ENCODE measurements at places on chromosomes 1 and 21.
A peak's percentile ranks its signal among the peaks of the same experiment; 100 is the strongest.

- DNase-seq = no peak
Measured at GRCh38 chr1:101017448-101017847, 8.1 kb downstream of the DPH5 start.

DNA sequence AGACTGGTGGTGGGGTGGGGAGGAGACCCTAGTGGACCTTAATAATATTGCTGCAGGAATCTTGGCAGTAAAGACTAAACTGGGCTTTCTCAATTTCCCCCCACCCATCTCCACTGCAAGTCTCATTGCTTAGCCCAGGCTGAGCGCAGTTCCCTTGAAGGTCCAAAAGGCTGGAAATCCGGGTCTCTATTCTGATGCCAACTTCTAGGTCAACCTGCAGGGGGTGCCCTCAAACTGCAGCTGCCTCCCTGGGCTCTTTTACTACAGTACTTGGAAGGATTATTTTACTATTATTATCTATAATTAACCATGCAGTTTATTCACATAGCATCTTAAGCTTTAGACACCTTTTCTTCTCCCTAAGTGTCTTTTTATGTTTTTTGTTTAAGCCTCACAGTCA is 85.4 kb upstream of the WARS2 start:
- DNase-seq = no peak

DNA sequence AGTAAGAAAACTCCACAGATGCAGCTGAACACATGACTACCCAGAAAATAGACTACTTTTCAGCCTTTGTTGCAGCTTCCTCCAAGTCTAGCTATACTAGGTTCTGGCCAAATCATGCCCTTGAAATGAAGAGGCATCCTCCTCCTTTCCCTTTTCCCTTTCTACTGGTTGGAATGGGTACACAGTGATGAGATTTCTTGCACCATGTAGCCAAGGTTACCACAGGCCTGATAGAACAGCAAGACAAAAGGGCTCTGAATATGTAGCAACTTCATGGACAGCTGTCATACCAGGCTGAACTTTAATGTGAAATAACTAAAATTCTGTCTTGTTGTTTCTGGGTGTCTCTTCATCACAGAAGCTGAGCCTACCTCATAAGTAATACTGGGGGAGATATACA is 146.5 kb downstream of the PDE4B start:
- DNase-seq = no peak

- no peak for DNase-seq
Measured at GRCh38 chr1:193104502-193104906, 710 bp downstream of the GLRX2 start.

DNA sequence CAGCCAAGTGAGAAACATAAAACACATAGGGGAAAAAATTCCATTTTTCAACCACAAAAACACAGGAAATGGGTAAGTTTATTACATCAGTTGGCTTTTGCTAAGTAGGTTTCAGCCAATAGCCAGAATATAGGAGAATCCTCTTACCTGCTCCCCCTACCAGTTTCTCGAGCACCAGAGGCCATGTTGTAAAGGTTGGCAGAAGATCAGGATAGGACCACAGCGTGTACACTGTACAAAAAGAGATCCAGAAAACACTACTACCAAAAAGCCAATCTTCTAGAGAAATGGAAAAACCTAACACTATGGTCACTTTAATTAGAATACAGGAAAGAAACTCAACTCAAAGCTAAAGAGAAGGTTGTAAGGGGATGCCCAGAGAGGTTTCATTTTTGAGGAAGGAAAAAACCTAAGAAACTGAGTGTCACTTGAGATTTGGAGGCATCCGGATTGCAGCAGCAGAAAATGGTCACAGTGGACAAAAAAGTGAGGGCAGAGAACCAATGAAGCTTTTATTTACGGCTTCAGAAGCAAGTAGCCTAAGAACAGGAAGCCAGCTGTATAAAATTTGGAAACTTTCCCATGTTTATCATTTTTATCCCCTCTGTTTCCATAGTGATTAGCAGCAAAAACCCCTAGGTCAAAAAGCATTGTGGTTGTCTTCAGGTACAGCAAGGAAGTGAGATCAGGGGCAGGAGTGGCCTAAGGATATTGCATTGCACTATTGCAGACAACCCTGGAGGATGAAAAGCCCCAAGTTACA is 2.9 kb downstream of the EIF2D start:
- DNase-seq = no peak

- no peak for DNase-seq
Measured at GRCh38 chr1:48820491-48820890, 43.8 kb upstream of the BEND5 start.

GRCh38 chr1:214332946-214333798 is 52.2 kb downstream of the SMYD2 start:
- DNase-seq = peak; percentile 2

DNA sequence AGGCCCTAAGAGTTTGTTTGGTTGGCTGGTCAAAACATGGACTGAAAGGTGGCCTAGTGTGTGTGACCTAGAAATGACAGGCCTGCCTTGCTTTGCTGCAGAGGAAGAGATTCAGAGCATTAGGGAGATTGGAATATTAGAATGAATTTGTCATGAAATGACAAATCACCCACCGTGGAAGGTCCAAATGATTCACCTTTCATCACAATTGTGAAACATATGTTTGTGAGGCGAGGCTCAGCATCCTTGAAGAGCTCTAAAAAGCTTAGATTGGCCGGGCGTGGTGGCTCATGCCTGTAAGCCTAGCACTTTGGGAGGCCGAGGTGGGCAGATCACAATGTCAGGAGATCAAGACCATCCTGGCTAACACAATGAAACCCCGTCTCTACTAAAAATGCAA is 5.5 kb downstream of the LCE1B start:
- no peak for DNase-seq

DNA sequence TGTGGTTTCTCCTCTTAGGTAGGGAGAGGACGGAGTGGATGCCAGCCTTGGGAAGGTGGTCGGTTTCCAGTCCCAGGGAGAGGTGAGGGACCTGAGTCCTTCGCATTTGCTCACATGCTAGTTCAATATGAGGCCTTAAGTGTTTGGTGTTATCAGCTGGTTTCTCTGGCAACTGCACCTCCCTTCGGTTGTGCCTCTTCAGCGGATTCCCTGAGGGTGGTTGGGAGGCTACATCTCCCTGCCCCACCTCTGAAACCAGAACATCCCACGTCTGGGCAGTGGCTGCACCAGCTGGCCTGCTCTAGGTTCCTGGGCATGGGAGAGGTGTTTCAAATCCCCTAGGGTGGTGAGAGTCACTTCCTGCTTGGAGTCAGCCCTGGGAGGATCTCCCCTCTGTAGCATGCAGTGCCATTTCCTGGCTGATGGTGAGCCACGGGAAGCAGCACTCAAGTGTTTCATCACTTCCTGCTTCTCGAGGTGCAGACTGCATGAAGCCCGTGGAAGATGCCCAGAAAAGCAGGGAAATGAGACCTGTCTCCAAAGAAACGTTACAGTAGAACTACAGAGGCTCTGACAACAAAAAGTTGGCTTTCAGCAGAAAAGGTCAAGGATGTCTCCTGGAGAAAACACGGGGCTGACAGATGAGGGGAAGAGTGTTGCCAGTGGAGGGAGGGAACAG is 4.5 kb downstream of the TMEM125 start:
- no peak for DNase-seq

Data from stimulated activated naive CD4-positive, alpha-beta T cell (primary cell).